ENCODE measurements at places on chromosomes 7 and 10.

GRCh38 chr10:62326176-62326575 lies 48.0 kb upstream of the ZNF365 start:
- no peak for DNase-seq

GRCh38 chr7:29622335-29623265 lies 59.0 kb downstream of the PRR15 start:
- DNase-seq, result no peak

GRCh38 chr10:5399332-5399731 lies 5.3 kb downstream of the TUBAL3 start:
- DNase-seq, result no peak

DNA sequence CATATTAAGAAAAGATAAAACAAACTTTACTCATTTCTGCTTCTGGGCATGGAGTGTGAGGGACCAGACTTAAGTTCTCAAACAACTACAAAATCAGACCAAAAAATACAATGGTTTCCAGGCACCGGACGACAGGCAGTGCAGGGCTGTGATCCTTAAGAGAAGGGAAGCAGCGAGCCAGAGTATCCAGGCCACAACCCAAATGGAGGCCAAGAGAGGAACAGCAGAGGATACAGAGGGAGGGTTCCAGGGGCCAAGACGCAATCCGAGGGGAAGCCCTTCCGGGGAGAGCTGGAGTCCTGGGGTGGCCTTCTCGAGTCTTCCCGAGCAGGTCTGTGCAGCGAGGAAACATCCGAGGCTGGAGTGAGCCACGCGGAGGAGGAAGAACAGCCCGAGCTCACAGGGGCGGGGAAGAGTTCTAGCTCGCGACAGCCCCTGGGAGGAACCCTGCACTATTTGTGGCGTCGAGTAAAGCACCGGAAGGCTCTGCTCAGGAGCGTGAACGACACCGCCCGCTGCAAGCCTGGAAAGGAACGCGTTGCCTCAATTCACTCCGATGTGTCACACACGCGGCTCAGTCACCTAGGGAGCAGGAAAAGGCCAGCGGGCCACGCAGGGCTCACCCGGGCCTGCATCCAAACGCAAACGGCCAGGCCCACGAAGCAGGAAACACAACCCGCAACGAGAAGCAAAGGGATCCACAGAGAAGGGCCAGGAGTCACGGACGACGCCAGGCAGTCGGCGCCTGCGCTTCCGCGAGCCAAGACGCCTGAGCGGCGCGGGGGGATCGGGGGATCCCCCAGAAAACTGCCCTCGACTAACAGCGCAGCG lies 933 bp upstream of the RNF32 start:
- no peak for DNase-seq

GRCh38 chr10:1698185-1698584 lies 39.1 kb downstream of the ADARB2 start:
- DNase-seq, result no peak

DNA sequence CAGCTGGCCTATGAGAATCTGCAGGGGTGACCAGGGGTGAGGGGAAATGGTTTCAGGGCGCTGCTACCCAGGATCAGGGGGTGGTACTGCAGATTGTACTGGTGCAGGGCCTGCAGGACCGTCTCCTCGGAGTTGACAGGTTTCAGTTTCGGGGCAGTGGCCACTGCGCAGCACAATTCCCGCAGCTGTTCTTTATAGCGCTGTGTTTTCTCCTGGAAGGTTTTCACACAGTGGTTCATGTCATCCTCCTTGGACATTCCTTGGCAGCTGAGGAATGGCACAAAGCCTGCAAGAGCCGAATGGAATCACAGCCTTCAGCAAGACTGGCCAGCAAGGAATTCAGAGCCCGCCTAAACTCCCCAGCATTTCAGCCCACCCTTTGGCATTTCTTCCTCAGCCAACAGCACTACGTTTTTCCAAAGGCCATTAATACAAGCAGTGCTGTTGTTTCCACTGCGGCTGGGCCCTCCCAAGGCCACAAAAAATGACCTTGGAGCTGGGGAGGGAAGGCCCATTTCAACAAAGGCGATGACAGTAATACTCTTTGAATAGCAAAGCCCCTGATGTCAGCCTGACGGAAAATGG lies 44.9 kb downstream of the PNLIPRP2 start:
- DNase-seq, result no peak

- DNase-seq, result no peak
Observed at GRCh38 chr10:76504823-76505222, 1073.4 kb downstream of the LRMDA start.

- no peak for DNase-seq
Observed at GRCh38 chr7:8212638-8213037, 49.3 kb downstream of the ICA1 start.

DNA sequence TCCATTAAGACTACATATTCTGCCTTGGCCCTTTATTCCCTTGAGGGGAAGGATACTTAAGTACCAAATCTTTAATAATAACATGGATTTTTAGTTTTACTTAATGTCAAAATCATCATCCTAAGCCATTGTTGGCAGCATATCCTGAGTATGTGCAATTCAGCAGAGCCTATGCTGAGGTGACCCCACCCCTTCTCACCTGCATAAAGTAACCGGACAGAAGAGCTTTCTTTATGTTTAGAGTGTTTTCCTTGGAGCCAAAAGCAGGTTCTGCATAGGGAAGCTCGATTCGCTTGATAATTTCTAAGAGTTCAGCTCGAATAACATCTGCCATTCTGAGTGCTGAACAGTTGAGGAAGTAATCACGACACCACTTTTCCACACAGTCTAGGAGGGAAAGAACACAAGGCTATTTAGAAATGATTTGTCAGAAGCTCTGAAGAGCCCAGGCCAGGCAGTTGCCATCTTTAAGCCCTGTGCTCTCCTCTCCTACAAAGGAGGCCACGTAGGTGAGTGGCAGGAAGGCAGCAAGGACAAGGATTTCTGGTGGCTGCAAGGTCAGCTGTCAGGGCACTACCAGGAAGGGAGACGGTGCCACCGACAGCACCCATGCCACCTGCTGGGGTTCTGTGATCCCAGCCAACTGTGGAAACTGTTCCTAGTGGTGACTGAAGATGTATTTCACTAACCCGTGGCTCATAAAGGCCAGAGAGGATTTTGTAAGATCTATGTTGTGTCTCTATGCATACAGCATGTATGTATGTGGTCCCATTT lies 15.6 kb downstream of the BCCIP start:
- DNase-seq, result no peak

Measured in GM06990 (cell line).